Stimulated activated CD8-positive, alpha-beta memory T cell treated with anti-CD3 and anti-CD28 coated beads, Interleukin-15, amount 100 ng/mL, for 1 hour (primary cell): ENCODE measurements at places on chromosomes 6 and 20.

DNA sequence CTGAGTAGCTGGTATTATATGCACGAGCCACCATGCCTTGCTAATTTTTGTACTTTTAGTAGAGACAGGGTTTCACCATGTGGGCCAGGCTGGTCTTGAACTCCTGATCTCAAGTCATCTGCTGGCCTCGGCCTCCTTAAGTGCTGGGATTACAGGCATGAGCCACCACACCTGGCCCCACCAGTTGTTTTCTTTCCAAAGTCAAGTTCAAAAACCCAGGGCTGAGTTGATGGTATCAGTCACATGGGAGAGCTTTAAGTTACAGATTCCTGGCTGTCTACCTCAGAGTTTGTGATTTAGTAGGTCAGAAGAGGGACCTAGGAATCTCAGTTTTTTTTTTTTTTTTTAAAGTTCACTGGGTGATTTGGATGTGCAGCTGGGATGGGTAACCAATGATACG is 107.7 kb downstream of the SCP2D1 start:
- DNase-seq = no peak

GRCh38 chr20:46296526-46297250 is 11.6 kb downstream of the CDH22 start:
- no peak for DNase-seq

DNA sequence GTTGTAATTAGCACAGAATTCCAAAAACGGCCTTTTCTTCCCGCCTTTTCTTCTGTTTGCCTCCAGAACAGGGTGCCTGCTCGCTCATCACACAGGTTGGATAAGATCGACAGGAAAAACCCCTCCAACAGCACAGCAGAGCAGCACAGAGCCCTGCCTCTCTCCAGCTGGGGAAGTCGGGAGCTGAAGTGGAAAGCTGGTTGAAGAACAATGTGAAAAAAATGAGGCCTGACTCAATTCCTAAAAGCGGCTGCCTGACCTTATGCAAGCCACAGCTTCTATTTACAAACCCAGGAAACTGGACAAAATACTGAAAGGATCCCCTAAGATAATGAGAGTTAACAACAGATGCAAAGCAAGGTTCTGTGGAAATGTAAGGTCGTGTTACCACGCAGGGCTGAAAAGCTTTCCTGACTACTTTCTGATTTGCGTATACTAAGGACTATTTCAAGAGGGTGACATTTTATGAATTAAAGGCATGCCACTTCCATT is 116.9 kb downstream of the TTLL2 start:
- no peak for DNase-seq

DNA sequence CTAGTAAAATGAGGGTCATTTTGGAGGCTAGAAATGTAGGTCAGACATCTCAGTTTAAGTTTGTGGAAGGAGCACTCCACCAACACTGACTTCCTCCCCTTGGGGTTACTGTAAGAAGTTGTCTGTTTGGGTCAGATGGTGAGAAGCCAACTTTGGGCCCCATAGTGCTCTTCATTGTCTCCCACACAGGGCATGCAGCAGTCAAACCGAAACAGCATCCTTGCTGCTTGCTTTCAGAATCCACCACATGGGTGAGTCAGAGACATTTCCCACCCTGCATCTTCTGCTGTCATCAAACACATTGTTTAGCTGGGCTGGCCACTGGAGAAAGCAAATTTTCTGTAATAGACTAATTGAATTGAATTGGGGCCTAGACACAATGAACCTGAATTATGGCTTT is 16.8 kb downstream of the IL17F start:
- no peak for DNase-seq

- no peak for DNase-seq
Measured at GRCh38 chr6:75347898-75348610, 63.5 kb upstream of the TMEM30A start.

GRCh38 chr6:36685926-36686667 is 7.6 kb downstream of the CDKN1A start:
- DNase-seq = no peak

- no peak for DNase-seq
Measured at GRCh38 chr20:23582293-23582692, 14.0 kb upstream of the CST9L start.

- DNase-seq = no peak
Measured at GRCh38 chr6:163490826-163491577, 76.5 kb downstream of the QKI start.

GRCh38 chr6:1870932-1871331 is 261.2 kb downstream of the FOXC1 start:
- DNase-seq = no peak

DNA sequence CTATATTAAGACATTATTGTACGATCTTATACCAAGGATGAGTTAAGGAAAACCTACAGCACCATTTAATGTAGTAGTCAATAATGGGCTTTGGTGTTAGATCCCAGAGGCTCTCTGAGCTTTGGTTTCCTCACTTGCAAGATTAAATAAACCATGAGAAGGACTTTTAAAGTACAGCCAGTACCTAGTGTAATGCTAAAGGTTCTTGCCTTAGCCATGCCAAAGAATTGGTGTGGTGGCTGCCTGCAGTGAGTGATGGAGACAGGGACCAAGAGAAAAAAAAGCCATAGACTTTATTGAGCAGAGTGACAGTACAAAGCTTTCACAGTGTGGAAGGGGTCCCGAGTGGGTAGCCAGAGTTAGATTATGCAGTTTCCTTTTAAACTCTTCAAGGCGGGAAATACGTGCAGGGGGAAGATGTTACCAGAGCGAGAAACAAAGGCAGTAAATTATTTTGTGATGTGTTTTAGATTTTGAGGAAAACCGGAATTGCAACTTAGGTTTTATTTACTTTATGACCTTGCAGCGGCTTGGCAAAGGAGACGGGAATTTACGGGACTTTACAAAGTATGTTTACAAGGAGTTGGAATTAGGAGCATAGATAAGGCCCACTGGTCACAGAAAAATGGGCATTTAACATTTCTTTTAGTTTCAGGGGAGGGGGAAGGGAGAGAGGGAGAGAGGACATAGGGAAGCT is 100.4 kb downstream of the MYO6 start:
- no peak for DNase-seq

- DNase-seq = no peak
Measured at GRCh38 chr20:20255099-20255498, 112.8 kb upstream of the INSM1 start.

DNA sequence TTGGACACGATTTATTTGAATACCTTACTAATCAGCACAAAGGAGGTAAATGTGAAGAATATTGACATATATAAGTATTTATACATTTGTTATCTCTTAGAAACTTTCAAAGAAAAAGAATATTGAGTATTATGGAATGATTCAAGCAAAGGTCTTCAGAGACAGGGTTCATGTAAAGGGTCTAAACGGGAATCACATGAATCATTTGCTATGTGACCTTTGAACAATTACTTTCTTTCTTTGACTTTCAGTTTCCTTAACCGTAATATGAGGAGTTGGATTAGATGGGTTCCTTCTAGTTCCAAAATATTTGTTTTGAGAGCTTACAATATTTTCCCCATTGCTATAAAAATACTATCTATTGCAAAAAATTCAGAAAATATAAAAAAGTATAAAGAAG is 14.3 kb downstream of the ENPP1 start:
- no peak for DNase-seq

DNA sequence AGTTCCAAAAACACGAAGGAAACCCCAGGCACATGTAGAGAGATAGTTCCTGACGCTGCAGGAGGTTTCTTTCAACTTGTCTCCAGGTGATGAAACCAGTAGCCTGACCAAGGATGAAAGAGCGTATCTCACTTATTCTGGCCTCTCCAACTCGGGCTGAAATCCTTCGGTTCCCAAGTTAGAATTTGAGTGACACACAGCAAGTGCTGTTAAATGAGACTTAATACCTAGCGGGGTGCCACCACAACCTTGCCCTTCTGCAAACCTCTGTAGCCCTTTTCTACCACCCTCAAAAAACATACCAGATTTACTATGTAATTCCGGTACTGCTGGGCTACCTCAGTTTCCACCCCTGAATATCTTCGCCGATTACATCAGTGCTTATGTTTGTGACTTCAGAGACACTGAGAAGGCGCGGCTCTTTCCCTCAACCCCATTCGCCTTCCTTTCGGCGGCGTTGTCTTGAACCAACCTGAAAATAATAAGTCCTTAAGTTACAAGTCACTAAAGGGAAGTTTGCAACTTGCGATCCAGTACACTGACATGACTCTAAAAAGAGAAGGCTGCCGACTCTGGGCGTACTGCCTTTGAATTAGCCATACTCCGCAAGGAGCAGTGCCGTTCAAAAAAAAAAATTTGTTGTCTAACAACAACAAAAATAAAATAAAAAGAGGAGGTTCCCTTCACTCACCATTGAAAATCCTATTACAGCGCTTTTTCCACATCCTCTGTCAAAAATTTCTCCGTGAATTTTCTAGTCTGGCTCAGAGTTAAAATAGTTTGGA is 194.9 kb upstream of the ZNF184 start:
- DNase-seq = no peak

DNA sequence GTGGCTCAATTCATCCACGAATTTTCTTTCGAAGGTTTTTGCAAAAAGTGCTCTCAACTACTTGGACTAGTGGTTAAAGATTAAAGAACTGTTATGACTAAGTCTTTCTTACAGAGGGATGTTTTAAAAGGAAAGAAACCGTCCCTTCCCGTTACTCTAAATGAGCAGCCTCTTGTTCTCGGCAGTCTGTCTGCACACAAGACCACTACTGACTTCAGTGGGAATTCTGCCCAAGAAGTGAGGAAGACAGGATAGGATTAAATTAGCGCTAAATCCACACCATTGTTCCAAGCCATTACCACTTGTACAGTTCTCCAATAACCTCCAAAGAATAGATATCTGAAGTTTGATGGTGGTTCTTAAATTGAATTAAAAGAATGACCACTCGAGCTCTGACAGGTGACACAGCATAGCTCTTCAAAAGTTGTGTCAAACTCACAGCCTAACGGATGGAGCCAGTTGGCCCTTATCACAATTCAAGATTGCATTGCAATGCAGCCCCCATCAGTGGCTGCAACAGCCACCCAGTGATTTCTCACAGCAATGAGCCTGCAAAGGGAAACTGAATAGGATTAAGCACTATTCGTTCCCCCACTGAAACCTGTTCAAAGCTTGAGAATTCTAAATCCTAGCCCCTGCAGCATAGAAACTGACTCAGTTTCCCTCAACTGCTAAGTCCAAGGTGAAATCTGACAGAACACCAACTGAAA is 1.8 kb downstream of the EPB41L2 start:
- no peak for DNase-seq

- no peak for DNase-seq
Measured at GRCh38 chr6:36444470-36444869, 1.7 kb downstream of the KCTD20 start.

- DNase-seq = no peak
Measured at GRCh38 chr6:168313431-168314011, 6.1 kb downstream of the DACT2 start.

DNA sequence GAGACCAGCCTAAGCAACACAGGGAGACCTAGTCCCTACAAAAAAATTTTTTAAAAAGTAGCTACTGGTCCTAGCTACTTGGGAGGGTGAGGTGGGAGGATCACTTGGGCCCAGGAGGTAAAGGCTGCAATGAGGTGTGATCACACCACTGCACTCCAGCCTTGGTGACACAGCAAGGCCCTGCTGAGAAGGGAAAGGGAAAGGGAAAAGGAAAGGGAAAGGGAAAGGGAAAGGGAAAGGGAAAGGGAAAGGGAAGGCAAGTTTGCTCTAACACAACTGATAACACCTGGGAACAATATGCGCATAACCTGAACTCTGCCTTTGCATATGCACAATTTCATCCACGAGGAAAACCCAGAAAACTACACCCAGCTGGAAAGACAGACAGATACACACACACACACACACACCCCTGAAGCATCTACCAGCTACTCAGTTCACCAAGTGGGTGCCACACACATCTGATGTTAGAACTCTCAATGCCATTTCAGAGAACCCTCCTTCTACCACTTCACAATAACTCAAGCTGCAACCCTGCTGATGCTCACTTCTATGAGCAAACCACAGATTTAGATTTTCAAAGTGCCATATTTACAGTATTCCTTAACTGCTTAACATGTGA is 19.1 kb downstream of the B4GALT5 start:
- DNase-seq = no peak

DNA sequence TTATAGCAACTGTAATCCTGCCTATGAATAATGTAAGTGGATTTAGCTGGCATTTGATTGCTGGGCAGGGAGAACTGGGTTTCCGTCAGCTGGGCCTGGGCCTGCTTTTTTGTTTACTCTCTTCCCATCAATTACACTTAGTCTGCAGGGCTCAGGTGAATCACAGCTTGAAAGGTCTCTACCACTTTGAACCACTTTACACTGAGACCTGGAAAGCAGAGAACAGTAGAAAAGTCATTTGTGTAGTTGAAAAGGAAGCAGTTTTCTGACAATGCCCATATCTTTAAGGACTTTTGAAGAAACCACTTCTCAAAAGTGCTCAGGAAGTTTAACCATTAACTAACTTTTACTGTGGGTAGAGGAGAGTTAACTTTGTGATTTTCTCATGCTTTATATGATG is 315.4 kb upstream of the SASH1 start:
- DNase-seq = no peak

DNA sequence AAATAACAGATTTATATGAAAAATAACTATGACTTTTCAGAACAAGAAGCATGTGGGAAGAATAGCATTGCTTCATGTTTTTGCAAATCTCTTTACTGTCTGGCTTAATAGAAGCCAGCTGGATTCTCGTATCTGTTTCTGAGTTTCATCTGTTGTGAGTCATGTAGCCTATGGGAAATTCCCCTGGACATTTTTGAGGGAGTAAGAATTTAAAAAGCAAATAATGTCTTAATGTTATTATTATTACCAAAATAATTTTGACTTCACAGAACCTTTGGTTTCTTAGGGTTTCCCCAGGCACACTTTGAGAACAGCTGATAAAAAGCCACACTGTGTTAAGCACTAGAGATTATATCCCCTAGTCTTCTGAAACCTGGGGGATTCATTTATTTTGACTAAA is 75.8 kb downstream of the SYCP2L start:
- no peak for DNase-seq
